ENCODE measurements at places on chromosomes 12 and 14.

- no peak for DNase-seq
Observed at GRCh38 chr12:4261655-4262054, 11.9 kb upstream of the CCND2 start.

DNA sequence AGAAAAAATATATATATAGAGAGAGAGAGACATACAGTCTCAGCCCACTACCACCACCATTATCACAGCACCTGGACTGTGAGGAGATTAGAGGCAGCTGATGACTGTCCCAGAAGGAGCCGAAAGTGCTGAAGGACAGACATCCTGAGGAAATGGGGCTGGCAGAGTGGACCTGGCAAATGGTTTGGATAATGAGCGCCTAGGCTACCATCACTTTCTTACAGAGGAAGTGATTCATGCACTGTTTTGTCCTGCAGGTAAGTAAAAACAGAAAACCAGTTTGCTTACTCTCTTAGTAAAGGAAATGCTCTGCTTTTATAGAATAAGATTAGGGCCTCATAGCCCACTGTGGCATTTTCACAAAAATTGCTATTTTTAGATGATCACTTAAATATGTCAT is 28.6 kb upstream of the DNM1L start:
- no peak for DNase-seq

- no peak for DNase-seq
Observed at GRCh38 chr14:100677554-100678468, 48.9 kb upstream of the DLK1 start.

DNA sequence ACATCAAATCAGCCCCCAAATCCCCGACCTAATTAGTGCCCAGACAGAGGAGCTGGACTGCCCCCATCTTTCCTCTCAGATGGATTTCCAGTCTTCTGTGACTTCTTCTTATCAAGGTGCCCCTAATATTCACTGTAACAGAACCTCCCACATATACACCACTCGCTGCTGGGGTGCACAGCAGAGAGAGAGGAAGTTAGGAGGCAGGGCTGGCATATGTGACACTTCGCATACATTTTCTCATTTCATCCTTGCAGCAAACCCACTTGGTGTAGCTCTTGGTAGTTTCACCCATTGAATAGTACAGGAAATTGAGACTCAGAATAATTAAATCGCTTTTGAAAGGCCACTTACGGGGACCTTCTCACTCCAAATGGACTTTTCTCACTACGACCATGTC is 56.5 kb upstream of the CCND2 start:
- DNase-seq = no peak

DNA sequence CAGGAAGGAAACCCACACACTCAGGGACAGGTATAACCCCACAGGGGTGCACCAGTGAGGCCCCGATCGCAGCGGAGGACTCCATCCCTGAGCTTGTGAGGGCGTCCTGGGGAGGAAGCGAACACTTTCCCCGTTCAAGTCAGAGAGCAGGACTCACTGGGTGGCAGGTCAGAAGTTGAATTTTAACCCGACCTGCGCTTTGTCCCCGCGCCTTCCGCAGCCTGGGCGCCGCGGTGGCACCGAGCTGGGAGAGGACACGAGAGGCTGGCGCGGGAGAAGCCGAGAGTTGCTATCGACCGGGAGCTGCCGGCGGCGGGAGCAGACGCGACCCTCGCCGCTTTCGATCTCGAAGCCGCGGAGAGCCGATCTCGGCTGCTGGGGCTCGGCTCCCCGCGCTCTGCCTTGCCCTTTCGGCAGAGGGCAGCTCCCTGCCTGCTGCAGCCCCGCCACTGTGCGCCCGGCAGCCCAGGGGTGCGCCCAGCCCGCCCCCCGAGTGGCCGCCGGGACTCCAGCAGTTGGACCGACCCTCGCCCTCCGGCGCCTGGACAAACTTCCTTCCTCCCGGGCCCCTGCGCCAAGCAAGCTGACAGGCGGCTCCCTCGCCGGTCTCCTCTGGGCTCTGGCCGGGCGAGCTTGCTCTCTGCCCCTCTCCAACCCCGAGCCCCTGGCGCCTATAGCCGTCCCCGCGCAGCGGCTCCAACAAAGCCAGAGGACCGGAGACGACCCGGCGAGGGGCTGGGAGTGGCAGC is 918 bp downstream of the LIN7A start:
- DNase-seq = no peak

DNA sequence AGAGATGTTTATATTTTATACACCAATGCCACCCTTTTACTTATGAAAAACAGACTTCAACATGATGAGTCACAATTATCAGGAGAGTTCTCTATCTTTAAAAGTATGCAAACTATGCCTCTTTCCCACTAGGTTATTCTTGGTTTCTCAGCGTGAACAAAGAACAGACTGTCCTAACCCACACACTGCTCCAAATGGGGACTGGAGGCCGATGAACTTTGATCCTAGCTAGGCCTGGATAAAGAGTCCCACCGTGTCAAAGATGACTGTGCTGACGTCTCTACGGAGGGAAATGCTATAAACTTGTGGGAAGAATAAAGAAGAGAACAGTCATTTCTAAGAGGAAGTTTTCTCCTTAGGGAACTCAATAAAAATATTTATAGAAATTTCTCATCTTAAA is 160.1 kb downstream of the EPS8 start:
- no peak for DNase-seq

DNA sequence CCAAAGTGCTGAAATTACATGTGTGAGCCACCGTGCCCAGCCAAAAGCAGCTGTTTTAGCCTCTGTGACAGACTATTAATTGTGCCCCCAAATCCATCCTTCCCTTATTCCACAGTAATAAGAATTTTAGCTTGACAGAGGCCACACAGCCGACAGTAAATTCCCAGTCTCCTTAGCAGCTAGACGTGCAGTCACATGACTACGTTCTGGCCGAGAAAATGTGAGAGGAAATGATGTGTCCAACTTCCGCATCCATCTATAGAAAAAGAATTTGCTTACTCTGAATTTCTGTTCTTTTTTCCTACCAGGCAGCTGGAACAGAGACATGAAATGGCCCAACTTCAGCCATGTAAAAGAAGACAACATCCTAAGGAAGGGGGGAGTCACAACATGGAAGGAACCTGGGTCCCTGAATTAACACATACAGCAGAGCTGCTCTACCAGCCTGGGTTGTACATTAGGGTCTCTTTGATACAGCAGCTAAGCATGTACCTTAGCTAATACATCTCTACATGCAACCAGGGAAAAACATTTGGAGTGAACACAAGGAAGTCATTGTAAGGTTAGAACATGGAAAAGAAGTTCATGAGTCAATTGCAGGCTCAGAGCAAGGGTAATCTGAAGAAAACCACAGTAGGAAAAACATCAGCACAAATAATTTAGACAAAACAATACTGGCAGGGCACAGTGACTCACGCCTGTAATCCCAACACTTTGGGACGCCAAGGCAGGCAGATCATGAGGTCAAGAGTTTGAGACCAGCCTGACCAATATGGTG is 35.5 kb downstream of the CIT start:
- DNase-seq = no peak

GRCh38 chr14:64060199-64060545 is 207.4 kb downstream of the SYNE2 start:
- DNase-seq = no peak

- no peak for DNase-seq
Observed at GRCh38 chr14:100468557-100468956, 118.7 kb downstream of the BEGAIN start.

DNA sequence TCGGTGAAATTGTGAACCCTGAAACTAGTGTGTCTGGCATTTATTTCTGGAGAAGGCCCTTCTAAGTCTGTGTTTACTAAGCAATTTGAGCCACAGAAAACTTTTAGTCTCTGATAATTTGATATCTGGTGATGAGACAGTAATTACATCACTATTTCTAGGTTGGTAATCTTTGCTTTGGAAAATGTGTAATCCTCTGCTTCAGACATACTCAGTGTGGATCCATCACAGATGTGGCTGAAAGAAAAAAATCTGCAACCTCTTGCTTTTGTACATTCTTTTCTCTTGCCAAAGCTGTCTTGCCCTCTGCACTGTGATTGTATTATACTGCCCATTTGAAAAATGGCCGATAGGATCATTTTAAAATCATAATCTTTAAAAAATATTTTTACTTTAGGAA is 78.1 kb downstream of the PELI2 start:
- DNase-seq = no peak

- DNase-seq = peak; percentile 32
Observed at GRCh38 chr14:70821584-70822529, 12.5 kb upstream of the MAP3K9 start.

DNA sequence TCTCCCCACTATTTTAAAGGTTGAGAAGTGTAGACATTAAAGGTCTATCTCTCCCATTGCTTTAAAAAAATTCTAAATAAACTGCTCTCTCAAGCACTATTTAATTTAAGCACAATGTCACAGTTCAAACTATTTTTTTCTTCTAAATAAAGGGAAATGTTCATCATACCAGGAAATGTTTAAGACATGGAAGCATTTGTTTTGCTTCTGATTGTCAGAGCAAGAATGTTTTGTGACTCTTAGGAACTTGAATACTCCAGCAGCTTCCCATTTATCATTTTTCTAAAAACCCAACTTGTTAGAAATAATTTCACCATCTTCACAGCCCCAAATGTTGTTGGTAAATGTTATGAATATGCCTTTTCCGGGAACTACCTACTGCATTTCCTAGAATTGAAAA is 121.8 kb upstream of the NTF3 start:
- DNase-seq = no peak
